NCI-H69 (cell line): ENCODE measurements at places on chromosomes 12 and 14.

DNA sequence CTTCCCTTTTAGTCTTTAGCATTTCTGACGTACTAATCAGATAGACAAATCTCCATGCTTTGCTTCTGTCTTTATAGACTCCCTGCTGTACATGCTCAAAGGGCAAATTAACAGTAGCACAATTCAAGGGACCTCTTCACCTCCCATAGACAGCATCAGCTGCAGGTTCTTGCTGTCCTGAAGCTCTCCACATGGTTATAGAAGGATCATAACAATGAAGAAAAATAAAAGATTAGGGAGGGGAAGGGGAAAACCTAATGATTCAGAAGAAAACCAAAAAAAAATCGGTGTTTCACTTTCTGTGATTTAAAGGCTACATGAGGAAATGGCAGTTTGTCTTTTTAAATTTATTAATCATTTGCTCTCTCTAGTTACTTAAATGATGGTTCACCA is 155.5 kb downstream of the PTCSC3 start:
- peak; percentile 94 for DNase-seq

- no peak for DNase-seq
These were observed 608 bp downstream of the ZNF410 start for GRCh38 chr14:73887318-73887616.

- peak; percentile 91 for DNase-seq
These were observed 202.0 kb upstream of the FRMD6 start for GRCh38 chr14:51449681-51450080.

- no peak for DNase-seq
These were observed 84.2 kb downstream of the AACS start for GRCh38 chr12:125149160-125150108.
